NCI-H146 (cell line): ENCODE measurements at places on chromosomes 1 and 21.

DNA sequence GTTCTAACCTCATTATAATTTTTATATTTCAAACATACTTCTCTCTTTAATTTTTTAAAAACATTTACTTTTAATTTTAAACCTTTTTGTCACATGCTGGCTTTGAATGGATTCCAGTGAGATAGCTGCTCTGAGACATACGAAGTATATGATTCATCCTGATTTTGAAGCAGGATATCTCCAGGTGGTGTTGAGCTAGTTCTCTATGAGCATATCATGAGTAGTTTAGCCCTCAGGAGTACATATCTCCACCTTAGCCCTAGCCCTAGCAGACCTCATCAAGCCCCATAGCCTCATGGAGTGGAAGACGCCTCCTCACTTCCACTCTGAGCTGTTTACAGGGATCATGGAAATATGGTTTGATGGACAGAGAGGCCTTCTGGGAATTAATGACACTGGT is 183.2 kb upstream of the C21orf91 start:
- no peak for DNase-seq

- DNase-seq: no peak
These were observed 1.0 kb upstream of the DIRAS3 start for GRCh38 chr1:68051475-68051874.

GRCh38 chr1:153883223-153883622 is 39.5 kb downstream of the GATAD2B start:
- DNase-seq: no peak

DNA sequence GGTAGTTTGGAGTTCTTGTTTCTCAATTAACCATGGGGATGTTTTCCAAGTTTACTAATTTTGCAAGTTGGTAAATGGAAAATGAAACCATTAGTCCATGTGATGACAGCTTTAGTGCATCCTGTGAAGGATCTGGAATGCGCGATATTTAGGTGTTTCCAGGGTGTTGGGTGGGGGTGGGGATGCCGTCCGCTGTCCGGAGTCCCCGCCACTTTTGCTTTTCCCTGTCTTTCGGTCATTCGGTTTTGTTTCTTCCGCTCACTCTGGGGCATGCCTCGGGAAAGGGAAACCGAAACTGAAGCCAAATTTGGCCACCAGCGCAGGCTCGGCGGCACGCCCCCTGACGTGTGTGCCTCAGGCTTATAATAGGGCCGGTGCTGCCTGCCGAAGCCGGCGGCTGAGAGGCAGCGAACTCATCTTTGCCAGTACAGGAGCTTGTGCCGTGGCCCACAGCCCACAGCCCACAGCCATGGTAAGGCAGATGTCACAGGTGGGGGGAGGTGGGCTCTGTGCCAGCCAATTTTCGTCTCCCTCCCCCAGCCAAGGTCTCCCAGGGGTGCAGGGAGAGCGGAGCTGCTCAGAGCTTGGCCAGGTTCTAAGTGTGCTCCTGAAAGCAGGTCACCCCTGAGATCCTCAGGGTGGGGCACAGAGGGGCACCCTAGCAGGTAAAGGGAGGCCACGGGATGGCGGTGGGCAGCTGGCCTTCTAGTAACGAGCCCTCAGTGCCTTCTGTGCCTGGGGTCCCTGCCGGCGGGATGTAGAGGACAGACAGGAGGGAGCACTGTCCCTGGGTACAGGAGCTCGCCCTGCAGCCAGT is at the start of gene ISG15:
Gene ISG15 (plus strand): TSS at position 393 of the 817 bp plus-strand sequence. CDS start 77 bp downstream, at position 470.
- DNase-seq: peak; percentile 34

DNA sequence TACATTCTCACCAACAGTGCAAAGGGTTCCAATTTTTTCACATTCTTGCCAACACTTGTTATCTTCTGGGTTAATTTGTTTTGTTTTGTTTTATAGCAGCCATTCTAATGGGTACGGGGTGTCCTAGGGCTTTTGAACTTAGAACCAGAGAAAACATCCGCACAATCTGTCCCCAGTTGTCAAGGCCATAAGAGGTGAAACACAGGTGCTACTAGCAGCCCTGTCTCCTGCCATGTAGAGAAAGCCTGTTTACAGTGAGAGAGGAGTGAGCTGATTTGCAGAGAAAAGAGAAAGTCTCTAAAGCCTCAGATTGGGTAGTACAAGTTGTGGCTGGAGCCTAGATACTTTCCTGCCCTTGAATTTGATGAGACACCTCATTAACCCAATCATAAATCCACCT is 46.4 kb upstream of the BMP8B start:
- DNase-seq: no peak

- DNase-seq: no peak
These were observed 663.7 kb downstream of the ADGRL2 start for GRCh38 chr1:82464362-82465001.

DNA sequence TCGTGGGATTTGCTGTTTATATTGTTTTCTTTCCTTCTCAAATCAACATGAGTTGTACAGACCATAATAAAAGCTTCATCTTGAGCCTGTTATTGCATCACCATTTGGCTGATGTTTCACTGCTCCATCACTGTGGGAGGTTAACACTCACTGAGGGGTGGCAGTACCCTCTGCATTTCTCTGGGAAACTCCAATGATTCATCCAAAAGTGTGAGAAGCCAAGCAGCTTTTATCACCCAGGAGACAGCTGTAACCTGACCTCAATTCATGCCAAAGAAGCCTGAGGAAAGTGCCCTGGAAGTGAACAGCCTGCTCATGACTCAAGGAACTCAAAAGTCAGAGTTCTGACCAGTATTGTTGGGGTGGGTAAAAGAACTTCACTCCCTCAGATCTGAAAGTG is 84.1 kb downstream of the GPR88 start:
- DNase-seq: no peak

DNA sequence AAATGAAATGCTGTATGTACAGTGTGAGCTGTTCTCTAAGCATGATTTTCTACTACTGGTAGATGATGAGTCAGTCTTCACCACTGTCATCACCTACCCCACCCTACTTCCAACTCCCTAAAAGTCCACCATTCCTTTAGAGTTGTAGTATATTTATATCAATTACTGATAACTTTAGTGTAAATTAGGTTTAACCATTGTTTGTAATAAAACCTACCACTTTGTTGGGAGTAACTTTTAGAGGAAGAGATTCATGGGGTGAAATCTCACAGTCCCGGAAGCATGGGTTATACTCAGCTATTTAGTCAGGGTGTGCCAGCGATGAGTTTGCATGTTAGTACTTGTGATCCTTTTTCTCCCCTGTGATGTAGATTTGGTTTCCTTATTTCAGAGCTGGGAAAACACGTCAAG is 17.1 kb downstream of the MORC3 start:
- no peak for DNase-seq
